ENCODE measurements at places on chromosomes 11 and 22.

- DNase-seq = no peak
Observed at GRCh38 chr11:12189543-12190235, 79.3 kb downstream of the MICAL2 start.

- no peak for DNase-seq
Observed at GRCh38 chr11:35606206-35606605, 12.1 kb upstream of the FJX1 start.

GRCh38 chr22:26660961-26661578, 3.7 kb downstream of the MIAT start:
- DNase-seq = no peak

DNA sequence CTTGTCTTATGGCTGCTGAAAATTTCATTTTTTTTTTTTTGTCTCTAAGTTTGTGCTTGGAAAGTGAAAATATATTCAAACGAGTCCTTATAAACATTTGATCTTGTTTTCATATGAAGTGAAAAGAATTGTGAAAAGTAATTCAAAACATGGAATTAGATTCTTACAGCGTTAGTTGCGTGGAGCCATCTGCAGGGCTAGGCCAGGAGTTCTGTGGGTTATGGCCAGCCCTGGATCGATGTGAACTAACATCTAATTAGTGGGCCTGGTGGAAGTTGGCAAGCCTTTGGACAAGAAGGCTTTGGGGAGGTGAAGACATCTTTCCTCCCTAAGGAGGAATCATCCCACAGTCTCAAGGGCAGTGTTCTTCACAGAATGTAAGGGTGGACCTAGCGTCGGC, 37.2 kb downstream of the PARVA start:
- DNase-seq = no peak

DNA sequence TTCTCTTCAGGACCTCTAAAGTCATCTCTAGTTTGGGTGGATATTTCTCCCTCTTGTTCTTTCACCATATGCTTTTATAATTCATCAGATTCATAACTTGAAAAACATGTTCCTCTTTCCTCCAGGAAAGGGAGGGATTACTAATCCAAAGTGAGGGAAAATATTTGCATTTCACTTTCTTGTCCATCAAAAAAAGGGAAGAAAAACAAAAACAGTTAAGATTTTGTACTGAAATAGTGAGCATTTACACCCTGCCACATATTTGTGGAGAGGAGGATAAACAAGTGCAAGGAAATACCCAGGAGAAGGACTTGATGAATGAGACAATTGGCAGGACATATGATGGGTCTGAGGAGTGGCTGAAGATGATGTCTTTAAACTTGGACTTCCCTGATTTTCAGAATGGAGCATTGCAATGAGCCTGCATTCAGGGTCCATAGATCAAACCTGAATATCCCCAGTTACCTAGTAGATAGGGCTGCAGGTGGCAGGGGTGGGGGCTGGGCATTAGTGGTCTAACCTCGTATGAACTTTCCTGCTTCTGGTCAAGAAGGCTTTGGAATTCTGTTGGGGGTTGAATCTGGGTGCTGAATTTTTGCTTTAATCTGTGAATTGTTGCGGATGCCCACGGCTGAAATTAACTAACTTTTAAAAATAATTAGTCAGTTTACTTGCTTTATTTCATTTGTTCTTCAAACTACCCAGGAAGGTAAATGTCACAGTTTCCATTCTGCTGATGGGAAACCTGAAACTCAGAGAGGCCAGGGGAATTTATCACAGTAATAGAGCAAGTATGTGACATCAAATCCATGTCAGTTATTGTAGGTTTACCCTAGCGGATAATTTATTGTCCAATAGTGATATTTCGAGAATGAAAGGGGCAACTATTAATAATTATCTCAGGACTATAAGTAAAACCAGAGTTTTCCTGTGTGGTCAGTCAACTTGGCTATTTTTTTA, 36.9 kb upstream of the TMEM123 start:
- DNase-seq = no peak

DNA sequence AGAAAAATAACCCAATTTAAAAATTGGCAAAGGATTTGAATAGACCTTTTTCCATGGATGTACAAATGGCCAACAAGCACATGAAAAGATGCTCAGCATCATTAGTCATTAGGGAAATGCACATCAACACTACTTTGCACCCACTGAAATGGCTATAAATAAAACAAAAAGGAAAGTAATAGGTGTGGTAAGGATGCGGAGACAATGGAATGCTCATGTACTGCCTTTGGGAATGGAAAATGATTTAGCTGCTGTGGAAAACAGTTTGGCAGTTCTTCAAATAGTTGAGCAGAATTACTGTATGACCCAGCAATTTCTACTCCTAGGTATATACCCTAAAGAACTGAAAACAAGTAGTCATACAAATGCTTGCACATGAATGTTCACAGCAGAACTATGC, 37.4 kb downstream of the LARGE2 start:
- DNase-seq = no peak

DNA sequence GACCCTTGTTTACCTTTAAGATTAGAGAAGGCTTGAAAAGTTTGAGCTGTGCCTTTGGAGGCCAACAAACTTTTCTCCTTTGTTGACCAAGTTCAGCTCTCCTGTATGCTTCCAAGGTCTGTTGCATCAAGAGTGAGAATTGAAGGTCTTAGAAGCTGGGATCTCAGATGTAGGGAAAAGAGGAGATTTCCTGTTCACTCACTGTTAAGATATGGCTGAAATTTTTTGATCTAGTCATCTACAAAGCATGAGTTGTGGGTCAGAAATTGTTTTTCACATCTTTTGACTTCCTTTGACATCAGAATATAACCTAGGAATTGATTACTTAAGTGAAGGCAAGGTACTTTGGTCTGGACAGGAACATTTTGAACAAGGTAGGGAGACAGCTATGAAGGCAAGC, 12.1 kb downstream of the OR51B4 start:
- no peak for DNase-seq

DNA sequence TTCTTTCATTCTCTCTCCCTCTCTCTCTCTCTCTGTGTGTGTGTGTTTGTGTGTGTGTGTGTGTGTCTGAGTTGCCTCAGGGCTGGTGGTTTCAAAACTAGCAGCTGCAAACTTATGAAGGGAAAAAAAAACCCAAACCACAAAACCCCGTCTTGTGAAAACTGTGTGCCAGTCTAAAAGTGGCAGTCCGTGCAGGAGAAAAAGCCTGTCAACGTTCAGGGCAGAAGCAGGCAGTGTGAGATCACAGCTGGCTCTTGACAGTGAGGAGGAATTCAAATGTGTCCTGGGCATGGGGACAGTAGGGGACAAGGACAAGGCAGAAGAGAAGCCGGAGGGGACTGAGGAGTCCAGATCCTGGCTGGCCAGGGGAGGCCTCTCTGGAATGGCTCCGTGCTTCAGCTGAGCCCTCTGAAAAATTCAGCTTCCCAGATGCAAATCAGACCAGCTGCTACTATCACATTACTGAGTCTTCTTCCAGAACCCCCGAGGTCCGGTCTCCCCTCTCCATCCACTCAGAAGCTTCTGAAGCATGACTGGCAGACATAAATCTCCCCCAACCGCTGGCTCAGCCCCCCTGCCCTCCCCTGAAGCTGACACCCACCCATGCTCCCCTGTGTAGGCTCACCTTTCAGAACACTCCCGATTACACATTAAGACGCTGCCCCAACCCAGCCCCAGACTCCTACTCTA, 31.9 kb downstream of the FLI1 start:
- DNase-seq = no peak

DNA sequence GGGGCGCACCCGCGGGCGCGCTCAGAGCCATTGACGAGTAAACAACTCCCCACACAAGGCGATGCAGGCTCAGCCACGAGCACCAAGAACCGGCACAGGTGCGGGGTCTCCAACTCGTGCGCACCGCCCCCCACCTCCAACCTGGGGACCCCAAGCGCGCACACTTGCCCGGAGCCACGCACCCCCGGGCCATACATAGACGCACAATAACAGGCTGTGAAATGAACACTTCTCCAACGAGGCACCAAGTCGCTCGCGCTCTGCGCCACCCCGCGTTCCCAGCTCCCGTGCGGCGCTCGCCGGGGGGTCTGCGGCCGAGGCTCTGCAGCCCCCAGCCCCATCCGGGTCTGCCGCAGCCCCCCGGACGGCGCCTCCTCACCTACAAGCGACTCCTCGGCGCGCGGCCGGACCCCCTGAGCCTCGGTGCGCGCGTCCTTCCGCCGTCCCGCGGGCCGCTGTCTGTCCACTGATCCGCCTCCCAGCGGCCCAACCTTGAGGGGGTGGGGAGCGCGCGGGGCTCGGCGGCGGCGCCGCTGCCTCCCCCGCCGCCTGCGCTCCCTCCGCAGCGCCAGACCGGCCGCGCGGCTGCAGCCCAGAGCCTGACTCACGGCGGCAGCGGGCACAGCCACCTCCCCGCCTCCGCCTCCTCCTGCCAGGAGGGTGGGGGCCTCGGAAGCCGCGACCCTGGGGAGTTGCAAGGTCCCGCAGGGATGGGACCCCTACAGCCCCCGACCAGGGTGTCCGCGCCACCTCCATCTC, 1.6 kb downstream of the IFITM10 start:
- peak; percentile 43 for DNase-seq

DNA sequence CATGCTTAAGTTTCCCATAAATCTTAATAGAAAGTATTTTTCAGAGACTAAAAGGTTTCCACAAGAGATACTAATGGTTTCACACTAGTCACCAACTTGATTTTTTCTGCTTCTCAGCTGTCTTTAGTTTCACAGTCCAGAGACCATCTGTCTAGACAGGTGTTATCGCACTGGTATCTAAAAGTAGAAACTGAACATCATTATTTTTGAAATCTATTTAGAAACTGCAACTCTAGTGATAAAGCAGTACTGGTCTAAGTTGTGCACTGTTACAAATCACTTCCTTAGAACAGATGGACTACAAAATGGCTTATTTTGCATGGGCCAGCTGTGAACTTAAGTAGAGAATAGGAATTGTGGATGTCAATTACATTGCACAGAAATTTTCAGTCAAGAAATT, 78.0 kb downstream of the CNTN5 start:
- no peak for DNase-seq

DNA sequence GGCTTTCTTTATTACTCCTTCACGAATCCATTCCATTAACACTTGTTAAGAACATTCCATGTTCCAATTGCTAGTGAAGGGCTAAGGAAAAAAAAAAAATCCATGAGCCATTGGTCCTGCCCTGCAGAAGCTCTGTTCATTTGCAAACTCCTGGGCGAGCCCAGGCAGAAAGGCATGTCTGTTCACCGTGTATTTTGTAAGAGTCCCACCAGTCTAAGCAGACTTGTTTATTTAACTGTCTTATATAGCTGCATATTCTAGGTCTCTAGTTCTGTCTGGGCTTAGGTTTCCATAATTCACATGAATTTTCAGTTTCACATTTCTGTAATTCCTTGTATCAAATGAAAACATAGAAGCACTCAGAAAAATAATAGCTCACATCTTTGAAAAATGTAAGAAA, 97.4 kb upstream of the POU2AF2 start:
- no peak for DNase-seq

DNA sequence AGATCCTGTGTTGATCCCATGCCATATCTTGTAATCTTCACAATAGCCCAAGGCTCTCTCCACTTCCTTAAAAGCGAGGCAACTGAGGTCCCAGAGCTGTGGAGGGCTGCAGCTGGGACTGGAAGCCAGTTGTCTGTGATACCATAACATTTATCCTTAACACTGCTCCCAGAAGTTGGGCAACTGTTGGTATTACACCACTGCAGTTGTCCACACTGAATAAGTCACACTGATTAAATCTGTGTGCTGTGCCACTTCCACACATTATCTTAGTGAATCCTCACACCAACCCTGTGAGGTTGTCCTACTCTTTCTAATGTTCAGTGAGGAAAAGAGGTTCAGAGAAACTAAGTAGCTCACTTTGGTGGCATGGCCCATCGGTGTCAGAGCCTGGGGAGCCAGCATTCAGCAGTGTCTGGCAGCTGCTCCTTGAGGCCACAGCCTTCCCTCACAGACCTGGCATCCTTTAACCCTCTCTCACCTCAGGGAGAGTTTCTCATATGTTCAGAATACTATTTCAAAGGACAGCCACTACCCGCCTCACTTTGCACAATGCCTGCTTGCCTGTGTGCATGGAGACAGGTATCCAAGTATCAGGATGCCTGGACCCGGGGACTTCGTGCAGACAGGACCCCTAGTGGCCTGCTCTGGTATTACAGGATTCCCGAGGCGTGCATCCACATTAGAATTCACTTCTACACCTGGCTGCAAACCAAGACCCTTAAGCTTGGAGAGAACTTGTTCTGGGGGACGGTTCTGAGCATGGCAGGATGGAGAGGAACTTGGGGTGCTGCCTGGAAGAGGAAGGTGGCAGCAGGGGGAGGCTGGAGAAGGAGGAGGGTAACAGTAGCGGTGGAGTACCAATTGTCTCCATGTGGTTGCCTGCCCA, 221.9 kb upstream of the TBCEL start:
- DNase-seq = peak; percentile 53

- DNase-seq = no peak
Observed at GRCh38 chr22:48188231-48188721, 1425.8 kb downstream of the TBC1D22A start.

DNA sequence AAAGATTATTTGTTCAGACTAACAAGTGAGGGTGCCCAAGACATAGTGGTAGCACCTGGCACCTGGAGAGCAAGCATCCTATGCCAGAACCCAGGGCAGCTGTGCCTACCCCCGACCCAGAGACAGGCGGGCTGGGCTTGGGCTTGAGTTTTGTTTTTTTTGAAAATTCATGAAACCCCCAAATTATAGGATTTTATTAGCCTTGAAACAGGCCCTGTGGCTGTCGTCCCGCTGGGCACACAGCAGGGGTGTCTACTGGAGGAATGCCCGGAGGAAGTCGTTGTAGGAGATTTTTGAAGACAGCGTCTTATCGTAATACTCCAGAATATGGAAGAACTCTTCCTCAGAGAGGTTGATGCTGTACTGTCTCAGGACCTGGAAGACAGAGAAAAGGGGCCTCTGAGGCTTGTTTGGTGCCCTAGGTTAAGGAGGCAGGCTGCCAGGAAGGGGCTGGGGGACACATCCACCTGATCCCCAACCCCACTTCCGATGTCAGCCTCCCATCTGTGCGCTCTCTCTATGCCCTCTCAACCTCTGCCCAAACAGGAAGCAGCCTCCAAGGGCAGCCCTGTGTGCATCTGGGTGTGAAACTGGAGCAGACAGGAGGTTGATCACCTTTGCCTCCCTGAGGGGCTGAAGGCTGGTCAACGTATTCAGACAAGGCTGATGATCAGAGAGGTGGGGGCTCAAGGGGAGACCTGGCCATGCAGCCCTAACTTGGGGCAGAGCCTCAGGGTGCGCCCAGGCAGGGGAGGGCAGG, 117.0 kb downstream of the MPPED1 start:
- DNase-seq = no peak

DNA sequence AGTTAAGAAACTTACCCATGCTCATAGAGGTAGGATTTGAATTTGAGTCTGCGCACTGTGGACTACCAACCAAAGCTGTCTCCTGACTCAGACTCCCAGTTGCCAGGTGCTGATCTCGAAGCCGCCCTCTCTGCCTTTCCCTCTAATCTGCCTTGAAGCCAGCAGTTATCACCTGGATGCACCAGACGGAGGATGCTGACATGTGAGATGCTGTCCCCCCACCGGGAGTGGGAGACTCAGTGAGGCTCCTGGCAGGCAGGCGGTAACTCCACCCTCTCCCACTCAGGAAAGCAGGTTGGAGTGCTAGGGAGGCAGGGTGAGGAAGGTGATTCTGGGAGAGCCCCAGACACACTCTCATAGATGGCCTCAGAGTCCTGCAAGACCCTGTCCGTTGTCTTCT, 40.4 kb downstream of the KIAA1671 start:
- DNase-seq = no peak

GRCh38 chr11:115724666-115725065, 220.5 kb upstream of the CADM1 start:
- no peak for DNase-seq

GRCh38 chr11:57434640-57435546, 8.0 kb upstream of the SLC43A3 start:
- no peak for DNase-seq

GRCh38 chr11:33321422-33321821, 64.2 kb downstream of the HIPK3 start:
- no peak for DNase-seq

All from activated naive CD8-positive, alpha-beta T cell treated with anti-CD3 and anti-CD28 coated beads, Interleukin-2, amount 10 ng/mL, durations not matched to agents 7 days and 5 days (primary cell).